AML-193 (cell line): ENCODE measurements at places on chromosomes 12 and 14.

GRCh38 chr14:37587881-37588666, 7.0 kb downstream of the FOXA1 start:
- no peak for DNase-seq

DNA sequence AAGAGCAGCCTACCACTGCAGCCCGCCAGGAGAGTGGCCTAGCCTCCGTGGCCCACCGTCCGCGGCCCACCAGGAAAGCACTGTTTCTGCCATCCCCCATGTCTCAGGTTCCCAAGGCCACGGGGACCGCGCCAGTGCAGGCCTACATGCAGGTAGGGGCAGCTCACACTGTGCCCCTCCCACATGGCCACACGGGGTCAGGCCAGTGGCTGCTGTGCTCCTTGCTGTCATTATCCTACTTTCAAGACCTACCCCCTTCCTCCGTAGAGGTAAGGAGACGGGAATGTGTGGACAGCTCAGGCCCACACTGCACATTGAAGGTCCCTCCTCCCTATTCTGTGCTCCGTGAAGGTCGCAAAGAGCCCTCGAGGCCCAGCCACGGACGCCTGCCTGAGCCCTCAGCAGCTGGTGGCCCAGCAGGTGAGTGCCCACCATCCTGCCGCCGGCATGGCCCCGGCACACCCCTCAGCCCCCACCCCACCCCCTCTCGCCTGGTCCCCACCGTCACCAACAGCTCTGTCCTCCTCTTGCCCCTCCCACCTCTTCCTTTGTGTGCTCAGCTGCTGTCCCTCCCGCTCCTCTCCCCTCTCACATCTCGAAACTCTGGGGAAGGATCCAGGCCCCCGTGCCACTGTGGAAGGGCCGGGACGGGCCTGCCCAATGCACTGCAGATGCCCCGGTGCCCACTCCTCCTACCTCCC, 10.0 kb downstream of the DDX51 start:
- no peak for DNase-seq

- DNase-seq: no peak
These were observed 14.5 kb upstream of the KICS2 start for GRCh38 chr12:64236549-64236948.

DNA sequence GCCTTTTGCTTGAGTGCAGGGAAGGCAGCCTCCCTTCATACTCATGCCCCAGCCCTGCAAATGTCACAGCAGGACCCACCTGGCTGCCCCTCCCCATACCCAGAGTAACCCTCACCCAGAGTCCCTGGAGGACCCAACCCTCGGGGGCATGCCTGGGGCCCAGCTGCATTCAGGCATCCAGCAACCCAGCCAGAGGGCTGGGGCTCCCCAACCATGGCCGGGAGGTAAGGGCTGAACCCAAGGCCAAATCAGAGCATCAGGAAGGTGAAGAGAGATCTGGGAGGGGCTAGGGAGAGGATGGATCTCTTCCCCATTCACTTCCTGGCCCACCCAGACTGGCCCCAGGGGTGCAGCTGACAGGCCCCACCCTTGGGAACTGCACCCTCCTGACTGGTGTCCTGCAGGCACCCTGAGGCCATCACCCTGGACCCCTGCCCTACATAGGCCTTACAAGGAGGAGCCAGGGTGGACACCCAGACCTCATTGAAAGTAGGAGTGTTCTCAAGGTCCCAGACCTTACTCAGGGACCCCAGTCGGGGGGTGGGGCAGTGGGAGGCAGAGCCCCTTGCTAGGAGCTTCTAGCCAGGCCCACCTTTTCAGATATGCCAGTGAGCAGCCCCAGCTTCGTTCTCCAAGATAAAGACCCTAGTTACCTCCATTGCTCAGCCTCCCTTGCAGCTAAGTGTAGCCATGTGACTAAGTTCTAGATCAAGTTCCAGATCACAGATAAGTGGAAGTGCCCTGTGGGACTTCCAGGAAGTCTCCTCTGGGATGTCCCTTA, 849 bp upstream of the PLD4 start:
- DNase-seq: no peak

GRCh38 chr14:104110491-104111209, 25.1 kb downstream of the ASPG start:
- DNase-seq: no peak

GRCh38 chr12:89475203-89475990, 49.2 kb downstream of the GALNT4 start:
- no peak for DNase-seq

- no peak for DNase-seq
These were observed 3.6 kb upstream of the RHOF start for GRCh38 chr12:121796855-121797751.

DNA sequence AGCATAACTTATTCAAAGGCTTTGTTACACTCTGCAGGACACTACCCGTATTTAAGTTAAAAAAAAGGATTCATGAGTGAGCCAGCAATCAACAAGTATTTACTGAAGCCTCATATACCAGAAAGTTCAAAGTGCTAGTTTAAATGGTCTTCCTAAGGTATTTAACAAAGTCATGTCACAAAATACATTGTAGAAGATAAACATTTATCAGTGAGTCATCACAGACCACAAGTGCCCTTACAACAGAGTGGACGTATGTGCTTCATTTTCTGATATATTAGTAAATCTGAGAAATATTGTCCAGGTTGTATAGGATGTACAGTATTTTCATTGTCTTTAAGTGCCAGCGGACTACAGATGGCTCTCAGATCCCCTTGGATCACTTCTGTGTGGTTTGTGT, 24.2 kb downstream of the FLRT2 start:
- DNase-seq: no peak

DNA sequence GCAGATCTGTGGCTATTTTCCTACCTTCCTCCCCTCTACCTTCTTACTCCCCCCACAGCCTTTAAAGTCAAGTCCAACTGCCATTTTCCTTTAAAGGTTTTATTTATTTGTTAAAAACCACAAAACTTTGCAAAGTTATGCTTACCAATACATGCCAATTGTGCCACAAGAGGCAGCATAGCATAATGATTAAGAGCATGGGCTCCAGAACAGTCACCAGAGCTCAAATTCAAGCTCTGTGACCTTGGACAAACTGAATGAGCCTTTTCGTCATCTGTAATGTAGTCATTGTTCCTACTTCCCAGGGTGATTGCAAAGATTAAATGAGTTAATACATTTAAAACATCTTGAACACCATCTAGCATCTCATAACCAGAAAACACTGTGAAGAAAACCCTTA, 13.0 kb upstream of the FMNL3 start:
- DNase-seq: peak; percentile 12

DNA sequence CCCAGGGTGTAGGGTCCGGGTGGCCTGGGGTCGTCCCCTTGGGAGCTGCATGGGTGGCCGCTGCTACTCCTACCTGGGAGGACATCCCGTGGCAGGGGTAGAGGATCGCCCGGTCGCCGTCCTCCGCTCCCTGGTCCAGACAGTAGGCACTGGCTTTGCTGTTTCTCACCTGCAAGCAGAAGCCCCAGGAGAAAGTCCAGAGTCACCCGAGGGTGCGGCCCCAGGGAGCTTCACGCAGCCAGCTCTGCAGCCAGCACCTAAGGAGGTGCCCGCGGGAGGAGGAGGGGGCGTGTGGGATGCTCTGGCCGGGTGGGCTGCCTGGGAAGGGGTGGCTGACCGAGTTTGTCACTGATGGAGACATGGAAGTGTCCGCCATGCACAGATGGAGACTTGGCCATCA, 54.8 kb downstream of the NOC4L start:
- DNase-seq: no peak

DNA sequence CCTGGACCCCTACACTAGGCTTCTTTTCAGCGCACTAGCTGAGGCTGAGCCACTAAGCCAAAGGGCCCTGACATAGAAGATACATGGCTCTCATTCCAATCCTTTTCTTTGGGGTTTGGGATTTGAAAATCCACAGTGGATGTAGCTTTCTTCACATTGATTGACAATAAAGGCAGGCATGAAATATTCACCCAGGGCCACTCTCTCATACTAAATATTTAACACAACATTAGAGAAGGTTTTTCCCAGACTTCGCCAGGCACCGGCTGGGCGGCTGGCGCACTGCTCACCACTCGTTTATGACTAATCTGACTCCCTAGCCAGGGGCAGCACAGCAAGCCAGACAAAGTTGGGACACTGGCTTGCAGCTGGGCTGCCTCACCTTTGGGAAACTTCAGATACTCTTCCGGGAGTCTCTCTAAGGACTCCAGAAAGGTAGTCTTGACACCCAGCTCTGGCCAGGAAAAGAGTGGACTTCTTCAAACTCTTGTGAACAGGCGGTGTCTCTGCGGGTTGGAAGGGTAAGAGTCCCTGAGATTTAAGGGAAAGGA, 699 bp upstream of the HOXC11 start:
- no peak for DNase-seq
